Activated naive CD8-positive, alpha-beta T cell treated with anti-CD3 and anti-CD28 coated beads for 36 hours (primary cell): ENCODE measurements at places on chromosomes 2 and 18. TPM values are rescaled to one million over a fixed set of nuclear protein-coding genes. Genes with fewer than 3 reads are reported as not detected.

GRCh38 chr2:150625741-150626140, 138.3 kb upstream of the RND3 start:
- no peak for DNase-seq

RNF125 gene
- total RNA-seq: 11.8 TPM

- DNase-seq: no peak
These were observed 28.1 kb upstream of the CHST9 start for GRCh38 chr18:27213123-27213717.

DNA sequence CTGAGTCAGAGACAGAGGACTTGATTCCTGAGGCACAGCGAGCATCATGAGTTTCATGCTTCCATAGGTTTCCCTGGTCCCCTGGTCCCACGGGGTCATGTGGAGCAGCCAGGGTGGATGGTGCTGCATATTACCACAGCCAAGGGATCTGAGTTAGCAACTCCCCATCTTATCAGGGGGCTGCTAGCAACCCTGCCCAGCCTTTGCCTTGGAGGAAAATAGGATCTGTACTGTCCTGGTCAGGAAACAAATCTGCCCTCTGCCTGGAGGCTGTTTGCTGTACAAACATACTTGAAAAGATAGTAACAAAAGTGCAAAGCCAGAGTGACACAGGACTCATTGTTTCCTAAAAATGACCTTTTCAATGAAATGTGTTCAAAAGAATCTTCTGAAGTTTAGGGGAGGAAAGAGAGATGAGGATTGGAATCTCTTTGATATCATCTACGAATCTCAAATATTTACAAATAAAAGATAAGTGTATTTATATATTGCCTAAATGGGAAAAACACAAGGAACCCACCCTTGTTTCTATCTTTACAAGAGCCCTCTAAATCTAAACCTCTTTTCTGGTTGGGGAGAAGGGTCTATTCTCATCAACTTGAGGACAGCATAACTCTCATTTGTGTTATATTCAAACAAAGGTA, 194.8 kb downstream of the CD226 start:
- no peak for DNase-seq

- DNase-seq: no peak
These were observed 100.9 kb upstream of the CELF4 start for GRCh38 chr18:37666451-37666850.

- no peak for DNase-seq
These were observed 27.9 kb downstream of the RAB27B start for GRCh38 chr18:54856105-54856646.

SAG gene
- 0.31 TPM for total RNA-seq

DNA sequence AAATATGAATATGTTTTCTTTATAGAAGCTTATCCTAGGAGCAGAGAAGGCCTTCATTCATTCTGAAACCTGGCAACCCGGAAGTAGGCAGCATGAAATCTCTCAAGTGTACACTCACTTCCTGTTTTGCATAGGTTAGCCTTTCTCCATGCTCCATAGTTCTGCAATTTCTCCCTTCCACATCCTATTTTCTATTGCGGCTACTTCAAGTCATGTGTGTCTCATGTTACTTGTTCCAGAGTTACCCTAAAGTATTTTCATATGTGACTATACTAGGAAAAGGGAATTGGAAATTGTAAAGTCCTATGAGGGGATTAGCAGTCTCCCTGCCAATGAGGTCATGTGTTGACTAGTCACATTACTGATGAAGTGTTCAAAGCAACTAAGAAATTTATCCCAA, 320.6 kb downstream of the NCKAP5 start:
- DNase-seq: no peak

TUBB8B gene
- total RNA-seq: not detected

GRCh38 chr2:42182654-42183308, 13.6 kb downstream of the EML4 start:
- DNase-seq: no peak

EMILIN2 gene
- 30.2 TPM for total RNA-seq

DNA sequence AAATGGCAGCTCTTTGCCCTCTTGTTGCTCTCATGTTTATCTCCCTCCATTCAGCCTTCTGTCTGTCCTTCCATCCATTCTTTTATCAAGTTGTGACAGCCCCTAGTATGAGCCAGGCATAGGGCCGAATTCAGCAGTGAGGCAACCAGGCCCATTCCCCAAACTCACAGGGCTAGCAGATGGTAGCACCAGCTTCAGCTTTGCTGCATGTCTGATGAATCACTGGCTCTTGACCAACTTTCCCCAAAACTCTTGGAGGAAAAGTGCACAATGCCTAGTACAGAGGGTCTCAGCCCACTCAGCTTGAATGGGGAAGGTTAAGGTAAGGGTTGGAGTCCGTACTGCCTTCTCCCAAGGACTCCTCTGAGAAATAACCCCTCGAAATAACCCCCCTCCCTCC, 35.7 kb downstream of the NPAS2 start:
- DNase-seq: no peak

DNA sequence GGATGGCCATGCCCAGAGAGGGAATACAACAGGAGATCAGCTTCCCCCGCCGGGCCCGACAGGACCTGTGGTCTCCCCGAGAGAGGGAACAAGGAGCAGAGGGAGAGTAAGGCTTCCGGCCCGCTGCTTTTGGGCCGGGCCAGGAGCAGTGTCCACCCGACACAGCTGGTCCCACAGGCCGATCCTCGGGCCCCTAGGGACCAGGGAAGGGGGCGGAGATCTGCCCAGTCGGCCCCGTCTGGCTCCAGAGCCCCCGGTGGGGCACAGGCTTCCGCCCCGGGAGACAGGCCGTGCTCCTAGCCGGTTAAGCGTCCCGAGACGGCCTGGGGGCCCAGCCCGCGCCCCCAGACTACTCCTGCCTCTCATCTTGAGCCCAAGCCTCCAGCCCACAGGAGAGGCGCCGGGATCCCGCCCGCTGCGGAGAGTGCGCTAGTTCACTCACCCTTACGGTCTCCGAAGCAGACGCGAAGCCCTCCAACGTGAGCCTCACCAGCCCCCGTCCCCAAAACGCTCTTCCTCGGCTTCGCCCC, at the start of gene MCFD2:
MCFD2 (minus strand) TSS at position 526 of the 530 bp plus-strand sequence. CDS start 6,635 bp downstream, outside the sequence.
- DNase-seq: no peak
